Hematopoietic multipotent progenitor cell treated with erythropoietin and hydrocortisone succinate and interleukin-3 and kit ligand, for 6 days (in vitro differentiated cells): ENCODE measurements at places on chromosomes 12 and 14.
A peak's percentile ranks its signal among the peaks of the same experiment; 100 is the strongest.

- DNase-seq = no peak
These were observed 1159.2 kb upstream of the TMEM132C start for GRCh38 chr12:127107744-127108143.

GRCh38 chr12:113040722-113041171 is 15.8 kb upstream of the DTX1 start:
- DNase-seq = no peak

DNA sequence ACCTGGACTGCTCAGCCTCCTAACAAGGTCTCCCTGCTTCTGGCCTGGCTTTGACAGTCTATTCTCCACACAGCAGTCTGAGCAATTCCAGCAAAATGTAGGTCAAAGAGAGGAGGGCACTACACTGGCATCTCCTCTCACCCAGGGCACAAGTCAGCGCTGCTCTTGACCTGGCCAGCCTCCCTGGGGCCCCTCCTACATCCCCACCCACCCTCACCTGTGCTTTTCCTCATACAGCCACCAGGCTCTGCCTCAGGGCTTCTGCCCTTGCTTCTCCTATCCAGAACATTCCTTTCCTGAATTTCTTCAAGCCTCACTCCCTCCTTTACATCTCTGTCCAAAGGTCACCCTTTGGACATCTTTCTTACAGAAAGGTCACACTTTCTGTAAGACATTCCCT is 33.7 kb downstream of the GALNT4 start:
- DNase-seq = no peak

DNA sequence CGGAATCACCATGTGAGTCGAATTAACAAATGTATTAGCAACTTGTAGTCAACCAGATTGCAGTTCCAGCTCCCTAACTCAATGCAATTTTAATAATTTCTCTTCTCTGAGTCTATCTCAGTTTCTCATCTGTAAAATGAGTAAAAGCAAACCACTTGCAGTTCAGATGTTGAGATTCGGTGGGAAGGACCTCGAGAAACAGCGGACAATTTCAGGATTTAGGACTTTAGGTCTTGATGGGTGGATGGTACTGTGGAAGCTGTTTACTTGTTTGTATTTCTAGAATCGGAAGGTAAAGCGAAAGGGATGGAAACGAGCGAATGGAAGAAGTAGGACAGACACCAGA is 510 bp upstream of the TTC8 start:
- no peak for DNase-seq

GRCh38 chr12:109793411-109793810 is 39.8 kb downstream of the TRPV4 start:
- DNase-seq = no peak

GRCh38 chr12:75747572-75748021 is 236.2 kb upstream of the KRR1 start:
- no peak for DNase-seq

- DNase-seq = no peak
These were observed 63.6 kb downstream of the DAAM1 start for GRCh38 chr14:59251811-59252771.

DNA sequence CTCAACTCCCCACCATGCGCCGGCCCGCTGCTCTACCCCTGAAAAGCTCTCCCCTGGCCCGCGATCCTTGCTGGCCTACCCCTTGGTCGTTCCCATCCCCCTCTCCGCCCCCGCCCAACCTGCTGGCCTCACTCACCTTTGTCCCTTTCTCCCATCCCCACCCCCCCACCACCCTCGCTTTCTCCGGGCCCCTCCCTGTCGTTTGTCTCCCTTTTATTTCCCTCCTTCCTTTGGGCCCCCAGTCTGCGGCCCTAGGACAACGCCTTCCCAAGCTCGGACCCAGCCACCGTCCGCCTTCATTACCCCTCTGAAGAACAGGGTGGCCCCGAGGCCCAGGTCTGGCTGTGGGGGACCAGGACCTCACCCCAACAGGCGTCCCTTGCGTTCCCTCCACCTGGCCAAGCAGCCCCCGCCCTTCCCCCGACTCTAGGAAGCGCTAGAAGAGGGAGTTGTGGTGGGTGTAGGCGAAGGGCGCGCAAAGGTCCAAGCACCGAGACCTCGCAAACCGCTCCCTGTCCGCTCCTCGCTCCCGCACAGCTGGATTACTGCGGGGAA is 6.9 kb upstream of the SLC7A7 start:
- no peak for DNase-seq

DNA sequence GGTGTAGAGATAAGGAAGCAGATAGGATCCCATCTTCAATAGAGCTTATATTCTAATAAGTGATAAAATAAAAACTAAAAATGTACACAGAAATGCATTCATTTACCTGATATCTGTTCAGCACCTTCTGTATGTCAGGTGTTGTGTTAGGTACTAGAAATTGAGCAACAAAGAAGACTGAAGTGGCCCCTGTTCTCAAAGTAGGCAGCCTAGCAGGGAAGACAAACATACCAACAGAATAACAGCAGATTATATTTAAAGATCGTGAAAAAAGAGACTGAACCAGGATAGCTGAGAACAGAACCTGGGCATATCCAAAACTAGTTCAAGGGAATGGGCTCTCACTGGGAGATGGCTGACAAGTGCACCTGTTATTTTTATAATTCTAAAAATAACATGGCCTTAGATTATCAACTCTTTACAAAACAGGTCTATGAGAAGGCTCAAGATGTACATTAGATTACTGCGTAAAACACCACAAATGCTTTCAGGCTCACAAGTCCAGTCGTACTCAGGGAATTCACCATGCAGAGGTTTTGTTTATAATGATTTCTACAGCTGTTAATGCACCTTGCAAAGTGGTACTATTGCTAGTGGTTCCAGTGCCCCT is 16.4 kb downstream of the ANO6 start:
- DNase-seq = no peak

- no peak for DNase-seq
These were observed 278.7 kb upstream of the PRICKLE1 start for GRCh38 chr12:42868291-42868690.

DNA sequence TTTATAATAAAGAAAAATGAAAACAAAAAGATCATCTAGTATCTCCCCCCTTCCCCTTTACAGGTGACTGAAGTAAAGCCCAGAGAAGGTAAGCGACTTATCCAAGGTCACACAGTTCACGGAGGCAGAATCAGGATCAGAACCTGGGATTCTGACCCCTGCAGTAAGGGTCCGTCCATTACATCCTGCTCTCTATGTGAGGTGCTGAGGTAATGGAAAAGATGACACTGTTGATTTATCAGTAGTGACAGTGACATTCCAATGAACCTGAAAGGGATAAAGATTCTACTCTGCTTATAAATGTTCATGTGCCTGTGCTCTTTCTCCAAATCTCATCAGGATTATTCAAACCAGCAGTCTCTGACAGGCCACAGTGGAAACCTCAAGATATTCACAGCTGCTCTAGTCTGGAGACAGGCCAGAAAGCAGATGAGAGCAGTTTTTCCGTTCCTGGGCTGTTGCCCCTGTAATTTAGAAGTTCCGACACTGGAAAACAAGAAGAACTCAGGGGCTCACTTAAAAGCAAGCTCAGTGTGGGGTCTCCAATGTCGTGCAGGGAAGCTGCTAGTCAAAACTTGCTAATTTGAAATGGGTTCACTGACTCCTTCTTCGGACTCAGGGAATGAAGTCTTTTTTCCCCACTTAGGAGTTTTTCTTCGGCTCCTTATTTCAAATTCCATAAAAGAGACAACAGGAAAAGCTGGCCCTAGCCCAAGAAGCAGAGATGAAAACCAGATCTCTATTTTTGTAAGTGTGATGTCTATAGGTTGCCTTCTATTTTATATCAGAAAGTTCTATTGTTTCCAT is 131.8 kb upstream of the EEA1 start:
- no peak for DNase-seq

- DNase-seq = no peak
These were observed 61.0 kb downstream of the NIN start for GRCh38 chr14:50769863-50770500.

DNA sequence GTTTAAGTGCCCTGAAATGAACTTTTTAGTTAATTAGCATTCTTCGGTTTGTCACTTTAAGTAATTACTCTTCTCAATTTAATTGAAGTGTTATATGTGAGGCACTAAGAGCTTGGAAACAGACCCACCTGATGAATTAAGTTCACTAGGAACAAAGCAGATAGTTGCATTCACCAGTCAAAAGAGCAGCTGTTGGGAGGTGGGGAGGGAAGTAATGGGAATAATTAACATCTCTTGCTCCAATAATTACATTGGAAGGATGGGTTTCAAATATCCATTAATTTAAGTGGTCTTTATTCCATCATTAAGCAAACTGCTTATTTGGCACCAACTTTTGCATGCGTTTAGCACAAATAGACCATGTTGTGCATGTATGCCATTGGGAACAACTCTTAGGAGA is 667.2 kb downstream of the GALC start:
- DNase-seq = no peak

DNA sequence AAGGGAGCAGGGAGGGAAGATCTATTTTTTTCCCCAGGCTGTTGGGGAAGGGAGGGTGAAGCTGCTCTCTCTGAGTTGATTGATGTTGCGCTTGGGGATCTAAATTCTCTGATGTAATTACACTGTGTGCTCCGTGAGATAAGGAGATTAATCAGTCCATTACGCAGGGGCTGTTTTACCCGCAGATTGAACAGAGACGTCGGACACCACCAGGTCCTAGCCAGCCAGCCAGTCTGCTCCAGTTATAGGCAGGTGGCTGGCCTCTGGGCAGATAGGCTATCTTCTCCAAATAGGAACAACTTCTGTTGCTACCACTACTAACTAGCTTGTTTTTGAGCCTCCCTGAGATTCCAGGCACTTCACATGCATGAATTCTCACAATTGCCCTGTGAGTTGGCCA is 91.1 kb downstream of the SRRM4 start:
- no peak for DNase-seq

DNA sequence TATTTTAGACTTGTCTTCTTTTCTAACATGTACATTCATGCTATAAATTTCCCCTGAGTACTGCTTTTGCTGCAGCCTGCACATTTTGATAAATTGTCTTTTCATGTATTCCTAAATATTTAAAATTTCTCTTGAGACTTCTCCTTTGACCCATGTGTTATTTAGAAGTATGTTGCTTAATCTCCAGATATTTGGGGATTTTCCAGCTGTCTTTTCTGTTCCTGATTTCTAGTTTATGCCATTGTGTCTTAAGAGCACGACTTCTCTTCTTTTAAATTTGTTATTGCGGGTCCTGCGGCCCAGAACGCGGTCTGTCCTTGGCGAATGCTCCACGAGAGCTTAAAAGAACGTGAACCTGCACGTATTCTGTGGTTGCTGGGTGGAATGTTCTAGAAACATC is 136.4 kb downstream of the KIF26A start:
- DNase-seq = no peak

DNA sequence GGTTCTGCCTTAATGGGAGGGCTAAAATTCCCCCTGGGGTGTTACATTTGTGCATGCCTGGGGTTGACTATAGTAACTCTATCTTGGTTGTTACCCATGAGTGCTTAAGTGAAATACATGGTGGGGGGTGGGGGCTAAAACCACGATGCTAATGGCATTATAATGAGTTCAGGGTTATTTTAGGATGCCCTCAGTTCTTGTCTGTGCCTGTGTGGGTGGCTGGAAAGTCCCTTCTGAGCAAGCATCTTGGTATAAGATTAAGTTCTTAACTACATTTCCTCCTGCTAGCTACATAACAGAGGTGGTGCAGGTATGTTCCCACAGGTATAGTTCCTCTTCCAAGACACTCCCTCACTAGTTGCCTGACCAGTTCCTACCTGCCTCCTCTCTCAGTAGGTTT is 822.3 kb downstream of the LRFN5 start:
- no peak for DNase-seq

DNA sequence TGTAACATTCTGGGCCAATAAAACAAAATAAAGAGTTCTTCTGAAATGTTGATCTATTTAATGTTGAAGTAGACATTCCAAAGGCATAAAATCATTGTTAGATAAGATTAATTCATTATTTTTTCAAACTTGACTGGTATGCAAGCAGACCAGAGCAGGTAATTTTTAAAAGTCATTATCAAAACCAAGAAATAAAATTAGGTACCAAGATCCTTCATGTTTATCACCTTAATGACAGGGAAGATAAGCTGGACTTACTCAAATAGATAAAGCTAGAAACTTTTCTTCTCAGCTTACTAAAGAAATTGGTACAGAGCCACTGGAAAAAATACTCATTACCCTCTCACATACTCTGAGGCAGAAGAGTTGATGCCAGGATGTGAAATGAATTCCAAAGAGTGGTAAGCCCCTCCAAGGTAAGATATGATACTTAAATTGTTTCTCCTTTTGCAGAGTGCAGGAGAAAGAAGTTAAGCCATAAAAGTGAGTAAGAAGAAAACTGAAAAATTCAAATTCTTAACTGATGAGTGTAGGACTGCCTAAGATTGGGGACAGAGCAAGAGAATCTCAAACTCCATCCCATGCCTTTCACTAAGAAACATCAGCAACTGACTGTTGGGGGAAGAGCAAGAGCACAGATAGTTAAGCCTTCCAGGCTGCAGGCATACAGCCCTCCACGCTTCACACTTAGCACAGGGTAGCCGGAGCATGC is 111.9 kb downstream of the SLC41A2 start:
- no peak for DNase-seq

DNA sequence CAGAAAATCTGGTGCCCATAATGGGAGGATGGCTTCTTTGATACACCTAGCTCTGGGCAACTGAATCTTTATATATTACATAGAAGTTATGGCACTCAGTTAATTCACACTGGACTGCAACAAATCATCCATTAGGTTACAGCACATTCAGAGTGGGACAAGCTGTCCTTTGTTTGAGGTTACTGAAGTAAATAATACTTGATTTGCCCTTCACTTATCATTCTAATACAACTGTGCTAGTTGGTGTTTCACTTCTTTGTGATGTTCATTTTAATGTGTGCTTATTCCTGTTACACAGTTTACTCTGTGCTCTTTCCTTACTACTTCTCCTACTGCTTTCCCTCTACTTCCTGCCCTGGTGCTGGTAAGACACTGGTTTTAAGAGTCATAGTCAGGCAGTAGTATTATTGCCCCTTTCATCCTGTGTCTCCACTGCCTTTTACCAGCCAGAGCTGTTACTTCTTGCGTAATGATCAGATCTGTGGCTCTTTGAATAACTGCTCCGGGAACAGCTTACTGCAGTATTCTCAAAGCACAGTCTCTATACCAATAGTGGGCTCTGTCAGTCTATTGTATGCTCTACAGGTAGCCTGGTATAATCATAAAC is 36.4 kb upstream of the GXYLT1 start:
- peak; percentile 53 for DNase-seq

DNA sequence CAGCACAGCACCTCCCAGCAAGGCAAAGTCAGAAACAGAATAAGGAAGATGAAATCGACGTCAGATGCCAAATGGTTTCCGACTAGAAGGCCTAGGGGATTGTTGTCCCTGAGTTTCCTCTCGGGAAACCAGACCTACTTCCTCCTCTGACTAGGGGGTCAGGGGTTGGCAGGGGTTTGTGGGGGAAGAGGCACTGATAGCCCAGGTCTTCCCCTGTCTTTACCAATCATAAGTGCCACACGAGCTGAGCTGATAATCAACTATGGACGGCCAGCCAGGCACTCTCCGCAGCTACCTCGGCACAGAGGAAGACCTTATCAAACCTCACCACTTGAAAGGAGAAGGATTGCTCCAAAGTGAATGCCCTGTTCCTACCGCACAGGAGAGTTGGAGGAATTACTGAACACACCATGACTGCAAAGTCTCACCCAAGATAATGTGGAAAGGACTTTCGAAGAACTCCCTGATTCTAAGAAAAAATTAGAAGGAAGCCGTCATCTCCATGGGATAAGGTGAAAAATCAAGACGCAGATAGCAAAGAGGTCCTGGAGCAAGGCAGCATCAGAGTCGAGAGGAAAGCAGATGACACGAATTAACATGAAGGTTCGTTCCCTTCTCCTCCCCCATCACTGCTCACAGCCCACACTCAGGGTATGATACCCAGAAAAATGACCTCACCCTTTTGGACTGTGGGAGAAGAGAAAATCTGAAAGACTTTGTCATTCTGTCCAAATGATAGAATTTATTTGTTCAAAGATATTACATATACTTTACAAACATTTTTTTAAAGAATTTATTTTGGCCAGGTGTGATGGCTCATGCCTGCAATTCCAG is 77.7 kb upstream of the MED13L start:
- DNase-seq = peak; percentile 17
